ENCODE measurements at places on chromosomes 3 and 15.

DNA sequence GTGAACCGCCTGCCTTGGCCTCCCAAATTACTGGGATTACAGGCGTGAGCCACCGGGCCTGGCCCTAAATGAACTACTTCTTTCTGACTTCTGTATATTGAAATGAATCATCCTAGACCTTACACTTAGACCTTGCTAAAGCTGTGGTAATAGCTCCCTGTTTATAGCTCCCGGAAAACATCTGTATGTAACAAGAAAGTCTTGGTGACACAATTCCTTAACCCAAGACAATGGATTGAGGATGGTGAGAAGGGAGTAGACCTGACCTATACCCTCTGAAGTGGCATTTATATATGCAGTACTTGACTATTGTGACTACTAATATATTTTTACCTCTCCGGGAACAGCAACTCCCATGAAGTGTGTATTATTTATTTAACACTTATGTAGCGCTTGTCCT lies 48.0 kb upstream of the TBL1XR1 start:
- DNase-seq = no peak

- DNase-seq = no peak
Measured at GRCh38 chr15:29143909-29144635, 125.5 kb downstream of the NSMCE3 start.

GRCh38 chr15:34001536-34001935 lies 33.2 kb downstream of the CHRM5 start:
- no peak for DNase-seq

GRCh38 chr3:191634902-191635301 lies 173.9 kb downstream of the PYDC2 start:
- DNase-seq = no peak

- DNase-seq = peak; percentile 88
Measured at GRCh38 chr3:105647047-105647446, 221.8 kb downstream of the CBLB start.

GRCh38 chr15:69719527-69720240 lies 267.1 kb downstream of the RPLP1 start:
- DNase-seq = no peak

DNA sequence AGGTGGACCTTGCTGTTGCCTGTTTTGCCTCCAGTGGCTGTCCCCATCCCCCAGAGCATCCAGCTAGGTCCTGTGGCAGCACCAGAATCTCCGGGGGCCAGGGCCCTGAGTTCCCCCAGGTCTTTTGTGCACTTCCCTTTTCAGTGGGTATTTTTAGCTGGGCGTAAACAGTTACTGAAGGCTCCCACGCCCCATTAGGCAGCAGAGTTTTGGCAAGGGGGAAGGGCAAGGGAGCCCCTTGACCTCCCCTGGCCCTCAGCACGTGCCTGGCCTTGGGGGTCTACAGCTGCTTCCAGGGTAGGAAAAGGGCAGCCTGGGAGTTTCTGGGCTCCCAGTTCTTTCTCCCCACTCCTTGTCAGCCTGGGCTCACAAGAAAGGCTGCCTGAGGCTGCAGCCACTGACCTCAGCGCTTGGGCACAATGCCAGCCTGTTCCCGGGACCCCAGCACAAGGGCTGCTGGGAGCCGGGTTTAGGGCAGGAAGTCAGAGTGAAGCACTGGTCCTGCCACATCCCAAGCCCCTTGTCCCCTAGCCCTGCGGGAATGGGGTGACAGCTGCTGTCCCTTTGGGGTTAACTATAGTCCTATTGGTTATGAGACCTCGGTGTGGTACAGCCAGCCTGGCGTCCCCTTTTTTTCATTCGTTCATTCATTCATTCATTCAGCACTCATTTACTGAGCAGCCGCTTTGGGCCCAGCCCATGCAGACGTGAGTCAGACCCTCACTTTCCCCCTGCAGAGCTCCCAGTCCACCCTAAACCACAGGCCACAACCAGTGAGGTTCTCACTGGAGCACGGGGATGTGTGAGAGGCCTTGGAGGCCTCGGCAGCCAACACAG lies 8.4 kb downstream of the CSK start:
- peak; percentile 76 for DNase-seq

- peak; percentile 31 for DNase-seq
Measured at GRCh38 chr3:11245827-11246662, 26.2 kb upstream of the ATG7 start.

- peak; percentile 63 for DNase-seq
Measured at GRCh38 chr3:17645074-17645698, 97.2 kb downstream of the TBC1D5 start.

- peak; percentile 48 for DNase-seq
Measured at GRCh38 chr15:20645956-20646355, 104.4 kb upstream of the GOLGA6L6 start.

DNA sequence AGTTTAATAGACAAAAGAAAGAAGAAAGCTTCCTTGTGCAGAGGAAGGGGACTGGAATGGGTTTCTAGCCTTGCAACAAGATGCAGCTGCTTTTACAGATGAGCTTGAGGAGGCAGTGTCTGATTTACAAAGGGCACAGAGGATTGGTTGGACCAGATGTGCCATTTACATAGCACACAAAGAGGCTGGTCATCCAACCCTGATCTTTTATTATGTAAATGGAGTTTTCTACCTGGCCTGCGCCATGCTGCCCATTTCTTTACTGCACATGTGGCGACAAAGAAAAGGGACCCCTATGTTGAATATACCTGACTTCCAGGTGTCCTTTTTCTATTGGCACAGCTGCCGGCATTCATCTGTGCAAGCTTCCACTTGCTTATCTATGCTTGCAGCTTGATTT lies 409.4 kb upstream of the FRG2C start:
- no peak for DNase-seq

DNA sequence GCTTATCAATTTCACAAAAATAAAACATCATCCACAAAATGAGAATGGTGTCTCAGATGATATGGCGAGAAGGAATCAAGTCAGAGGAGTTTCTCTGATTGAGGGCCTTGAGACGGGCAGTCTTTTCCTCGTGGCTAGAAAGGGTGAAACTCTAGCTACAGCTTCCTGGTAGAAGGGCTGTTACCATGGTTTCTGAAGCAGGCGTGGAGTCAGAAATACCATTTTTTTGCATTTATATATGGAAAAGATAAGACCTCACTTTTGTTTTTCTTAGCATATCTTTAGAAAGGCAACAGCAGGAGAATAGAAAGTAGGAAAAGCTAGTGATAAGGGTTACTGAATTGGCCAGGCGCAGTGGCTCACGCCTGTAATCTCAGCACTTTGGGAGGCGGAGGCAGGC lies 17.3 kb upstream of the SAMD7 start:
- DNase-seq = no peak

DNA sequence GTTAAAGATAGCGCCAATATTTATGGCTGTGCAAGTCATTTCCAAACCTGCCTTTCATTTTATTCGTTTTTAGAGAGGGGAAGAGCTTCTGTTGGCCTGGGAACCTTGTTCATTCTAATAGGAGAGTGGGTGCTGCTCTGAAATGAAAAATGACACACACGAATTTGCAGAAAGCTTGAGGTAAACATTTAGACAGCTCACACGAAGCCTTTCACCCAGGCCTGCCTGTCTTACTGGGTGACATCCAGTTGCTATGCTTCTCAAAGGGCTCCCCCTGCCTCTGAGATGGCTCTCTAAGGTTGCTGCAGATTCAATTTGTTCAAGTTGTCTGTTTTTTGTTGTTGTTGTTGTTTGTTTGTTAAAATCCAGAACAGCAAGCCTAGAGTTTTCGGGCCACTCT lies 18.2 kb downstream of the PEX5L start:
- DNase-seq = no peak

DNA sequence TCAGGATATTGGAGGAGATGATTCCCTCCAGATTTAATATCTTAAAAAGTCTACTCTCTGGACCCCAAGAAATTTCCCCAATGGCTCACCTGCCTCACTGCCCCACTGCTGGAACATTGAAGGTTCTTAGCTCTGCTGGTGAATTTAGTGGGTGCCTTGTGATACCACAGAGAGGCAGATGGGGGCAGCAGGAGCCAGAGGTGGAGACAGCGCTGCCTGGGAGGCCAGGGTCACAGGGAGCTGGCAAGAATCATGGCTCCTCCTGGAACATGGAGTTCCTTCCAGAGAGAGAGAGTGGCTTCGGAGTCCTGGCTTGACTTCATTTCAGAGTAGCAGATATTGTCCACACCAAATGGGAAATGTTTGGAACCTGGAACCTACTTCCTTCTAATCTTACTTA lies 263.5 kb upstream of the CFAP20DC start:
- peak; percentile 5 for DNase-seq

- DNase-seq = peak; percentile 72
Measured at GRCh38 chr15:58770519-58770856, 614 bp upstream of the MINDY2 start.

- DNase-seq = no peak
Measured at GRCh38 chr3:173733029-173733652, 335.6 kb downstream of the NLGN1 start.

DNA sequence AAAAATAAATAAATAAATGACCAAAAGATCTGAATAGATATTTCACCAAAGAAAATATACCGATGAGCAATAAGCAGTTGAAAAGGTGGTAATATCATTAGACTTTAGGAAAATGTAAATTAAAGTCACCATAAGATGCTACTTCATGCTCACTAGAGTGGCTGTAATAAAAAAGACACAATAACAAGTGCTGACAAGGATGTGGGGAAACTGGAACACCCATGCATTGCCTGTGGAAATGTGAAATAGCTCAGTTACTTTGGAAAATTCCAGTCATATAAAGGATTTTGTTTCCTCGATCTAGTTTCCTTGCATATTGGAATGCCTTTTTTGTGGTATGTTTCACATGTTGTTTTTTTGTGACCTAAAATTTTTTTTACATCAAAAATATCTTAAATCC lies 36.0 kb upstream of the LRIG1 start:
- no peak for DNase-seq
